ENCODE measurements at places on chromosomes 7 and 10.
A peak's percentile ranks its signal among the peaks of the same experiment; 100 is the strongest.

DNA sequence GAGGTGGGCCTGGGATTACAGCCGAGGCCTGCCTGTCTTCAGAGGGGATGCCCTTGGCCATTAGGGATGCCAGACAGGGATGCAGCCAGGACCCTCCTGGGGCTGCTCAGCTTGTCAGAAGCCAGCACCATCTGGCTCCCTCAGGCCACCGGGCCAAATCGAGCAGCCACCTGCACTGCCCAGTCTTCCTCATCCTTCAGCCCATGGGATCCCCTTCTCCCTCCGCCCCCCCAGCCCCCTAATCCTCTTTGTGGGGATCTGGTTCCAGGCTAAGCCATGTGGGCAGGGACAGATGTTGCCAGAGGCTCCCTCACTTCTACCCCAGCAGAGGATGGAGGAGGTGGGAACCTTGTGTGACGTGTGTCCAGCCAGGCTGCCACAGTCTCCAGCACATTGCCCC is 137.4 kb upstream of the PPIF start:
- DNase-seq: no peak

- no peak for DNase-seq
Observed at GRCh38 chr10:132926070-132926469, 16.3 kb downstream of the CFAP46 start.

GRCh38 chr10:104072786-104073185 is 12.9 kb downstream of the COL17A1 start:
- DNase-seq: no peak

GRCh38 chr10:71661060-71661622 is 58.4 kb downstream of the C10orf105 start:
- DNase-seq: no peak

GRCh38 chr7:31761646-31762045 is 74.6 kb downstream of the PPP1R17 start:
- DNase-seq: no peak

GRCh38 chr10:8057636-8058273 is 3.3 kb downstream of the GATA3 start:
- no peak for DNase-seq

- no peak for DNase-seq
Observed at GRCh38 chr7:113774182-113774807, 144.5 kb downstream of the PPP1R3A start.

- DNase-seq: no peak
Observed at GRCh38 chr10:70513848-70514309, 35.3 kb downstream of the PALD1 start.

DNA sequence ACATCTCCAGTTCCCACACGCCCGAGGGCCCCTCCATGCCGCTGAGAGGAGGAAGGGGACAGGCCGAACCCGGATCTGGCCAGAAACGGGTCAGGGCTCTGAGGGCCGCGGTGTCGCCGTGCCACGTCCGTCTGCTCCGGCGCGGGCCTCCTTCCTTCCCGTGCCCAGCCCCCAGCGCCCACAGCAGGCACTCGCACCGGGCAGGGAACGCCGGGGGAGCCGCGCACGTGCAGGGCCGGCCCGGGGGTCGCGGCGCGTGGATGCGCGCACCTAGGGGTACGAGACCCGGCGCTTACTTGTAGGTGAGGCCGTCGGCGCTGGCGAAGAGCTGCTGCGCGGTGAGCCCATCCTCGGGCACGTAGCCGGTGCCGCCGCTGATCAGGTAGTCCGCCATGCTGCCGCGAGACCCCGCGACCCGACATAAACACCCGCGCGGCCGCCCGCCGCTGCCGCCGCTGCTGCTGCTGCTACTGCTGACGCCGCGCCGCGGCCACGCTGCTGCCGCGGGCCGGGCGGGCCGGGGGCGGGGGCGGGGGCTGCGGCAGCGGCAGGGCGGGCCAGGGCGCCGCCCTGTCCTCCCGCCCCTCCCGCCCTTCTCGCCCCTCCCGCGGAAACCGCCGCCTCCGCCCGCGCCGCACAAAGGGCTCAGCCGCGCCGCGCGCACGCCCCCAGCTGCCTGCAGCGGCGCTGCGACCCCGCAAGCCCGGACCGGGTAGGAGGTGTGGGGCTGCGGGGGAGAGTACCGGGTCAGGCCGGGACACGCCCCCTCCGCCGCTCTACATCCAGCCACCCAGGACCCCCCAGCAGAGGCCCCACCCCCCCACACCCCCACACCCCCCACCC is 4.1 kb downstream of the IMPDH1 start:
- peak; percentile 62 for DNase-seq

DNA sequence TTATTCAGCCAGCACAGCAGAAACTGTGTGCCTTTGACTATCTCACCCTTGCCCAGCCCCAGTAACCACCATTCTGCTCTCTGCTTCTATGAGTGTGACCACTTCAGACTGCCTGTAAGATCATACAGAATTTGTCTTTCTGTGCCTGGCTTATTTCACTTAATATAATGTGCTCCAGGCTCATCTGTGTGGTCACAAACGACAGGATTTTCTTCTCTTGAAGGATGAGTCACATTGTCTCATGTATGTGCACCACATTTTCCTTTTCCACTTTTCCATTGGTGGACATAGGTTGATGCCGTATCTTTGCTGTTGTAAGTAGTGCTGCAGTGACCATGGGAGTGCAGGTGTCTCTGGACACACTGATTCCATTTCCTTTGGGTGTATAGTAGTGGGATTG is 122.5 kb upstream of the LANCL2 start:
- no peak for DNase-seq

GRCh38 chr7:106844279-106844997 is 20.6 kb upstream of the PIK3CG start:
- no peak for DNase-seq

DNA sequence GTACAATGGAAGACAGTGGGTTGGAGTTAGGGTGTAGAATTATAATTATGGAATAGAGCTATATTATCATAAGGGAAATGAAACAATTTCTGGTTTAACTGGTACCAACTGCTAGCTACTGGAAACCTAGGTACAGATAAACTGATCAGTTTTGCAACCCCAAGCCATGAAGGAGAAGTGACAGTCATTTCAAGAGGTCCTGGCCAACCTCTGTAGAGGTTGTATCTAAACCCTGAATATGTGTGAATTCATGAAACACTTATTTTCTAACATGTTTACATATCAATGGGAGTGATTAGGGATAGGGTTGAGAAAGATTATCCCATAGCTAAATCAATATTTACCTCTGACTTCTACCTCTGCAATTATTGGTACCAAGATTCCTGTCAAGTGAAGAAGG is 29.9 kb upstream of the CC2D2B start:
- DNase-seq: no peak

DNA sequence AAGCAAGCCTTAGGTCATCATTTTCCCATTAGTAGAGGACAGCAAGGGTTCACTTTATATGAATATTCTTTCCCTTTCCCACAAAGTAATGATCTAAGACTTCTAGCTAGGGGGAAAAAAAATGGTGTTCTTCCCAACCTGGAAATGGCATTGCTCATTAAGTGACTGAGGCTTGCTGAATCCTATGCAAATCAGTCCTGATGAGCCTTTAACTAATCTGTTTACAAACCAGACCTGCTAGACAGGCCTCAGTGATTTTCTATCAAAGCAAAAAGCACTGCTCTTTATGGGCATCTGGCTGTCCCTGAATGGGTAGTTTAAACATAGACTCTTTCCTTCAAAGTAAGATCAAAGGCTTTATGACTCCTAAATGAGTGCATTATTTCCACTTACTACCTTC is 146.3 kb downstream of the HIBADH start:
- DNase-seq: no peak

DNA sequence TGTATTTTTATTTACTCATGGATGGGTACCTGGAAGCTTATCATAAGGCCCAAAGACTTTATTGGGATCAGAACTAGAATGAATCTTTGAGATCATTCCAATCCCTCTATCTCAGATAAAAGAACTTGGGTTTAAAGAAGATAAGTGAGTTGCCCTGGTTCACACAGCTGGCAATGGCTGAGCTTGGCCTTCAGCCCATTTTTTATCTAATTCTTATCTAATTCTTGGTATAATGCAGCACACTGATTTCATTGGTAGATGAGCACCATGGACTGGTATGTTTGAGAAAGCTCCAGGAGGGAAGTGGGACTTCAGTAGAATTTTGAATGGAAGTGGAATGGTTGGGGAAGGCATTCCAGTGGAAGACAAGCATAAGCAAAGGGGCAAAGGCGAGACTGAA is 558.9 kb downstream of the REEP3 start:
- DNase-seq: no peak

Data from CD8-positive, alpha-beta memory T cell (primary cell).